ENCODE measurements at places on chromosomes 5 and 9.

DNA sequence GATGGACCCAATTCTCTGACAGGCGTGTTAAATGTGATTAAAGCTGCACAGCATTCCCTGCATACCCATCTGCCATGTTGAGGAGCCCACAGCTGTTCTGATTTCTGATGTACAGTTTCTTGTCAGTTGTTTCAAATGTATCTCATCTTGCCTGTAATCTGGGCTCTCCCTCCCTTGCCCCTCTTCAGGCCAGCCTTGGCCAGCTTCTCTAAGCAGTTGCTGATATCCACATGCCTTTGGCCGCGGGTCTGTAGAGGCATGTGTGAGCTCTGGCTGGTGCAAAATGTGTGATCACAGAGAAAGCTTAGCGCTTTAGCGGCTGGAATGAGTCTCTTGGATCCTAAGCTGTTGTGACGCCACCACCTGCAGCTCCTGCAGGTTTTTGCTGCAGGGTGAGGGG, 332.0 kb downstream of the MLLT3 start:
- H3K4me3 ChIP-seq = no peak overlapping the region
- no peaks in the 10 kb centered on the region for H3K36me3 ChIP-seq
- DNase-seq = no peak
- no peak overlapping the region for H3K27ac ChIP-seq
- no peaks in the 10 kb centered on the region for H3K4me1 ChIP-seq
- peaks cover 4% of the 10 kb centered on the region for H3K27me3 ChIP-seq

GRCh38 chr9:794386-794785, 47.1 kb upstream of the DMRT1 start:
- H3K27me3 ChIP-seq = peaks cover 4% of the 10 kb centered on the region
- H3K4me1 ChIP-seq = no peaks in the 10 kb centered on the region
- no peak for DNase-seq
- no peaks in the 10 kb centered on the region for H3K36me3 ChIP-seq

- peak overlapping the region; percentile 8 for H3K27ac ChIP-seq
- H3K36me3 ChIP-seq = no peaks in the 10 kb centered on the region
- H3K4me1 ChIP-seq = peaks cover 22% of the 10 kb centered on the region
- H3K4me3 ChIP-seq = peak overlapping the region; percentile 46
- H3K27me3 ChIP-seq = peaks cover 2% of the 10 kb centered on the region
Observed at GRCh38 chr9:136997830-136998234, 1.5 kb upstream of the CLIC3 start.

- peaks cover 28% of the 10 kb centered on the region for H3K4me1 ChIP-seq
- no peaks in the 10 kb centered on the region for H3K27me3 ChIP-seq
- H3K27ac ChIP-seq = peak overlapping the region; percentile 86
- peak overlapping the region; percentile 79 for H3K4me3 ChIP-seq
- no peak for DNase-seq
- H3K36me3 ChIP-seq = peaks cover 2% of the 10 kb centered on the region
Observed at GRCh38 chr9:137619240-137620047, 639 bp downstream of the EHMT1 start.

DNA sequence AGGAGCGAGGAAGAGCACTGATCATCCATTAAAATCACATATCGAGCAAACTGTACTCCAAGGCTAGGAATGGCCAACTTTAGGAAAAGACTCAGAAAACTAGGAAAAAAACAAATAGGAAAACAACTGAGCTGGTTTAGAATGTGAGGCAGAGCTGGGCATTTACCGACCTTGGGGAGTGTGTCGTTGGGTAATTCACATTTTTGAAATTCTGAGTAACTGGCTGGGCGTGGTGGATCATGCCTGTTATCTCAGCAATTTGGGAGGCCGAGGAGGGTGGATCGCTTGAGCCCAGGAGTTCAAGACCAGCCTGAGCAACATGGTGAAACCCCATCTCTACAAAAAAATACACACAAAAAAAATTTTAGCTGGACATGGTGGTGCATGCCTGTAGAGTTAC, 70.1 kb downstream of the ZFAND5 start:
- DNase-seq = no peak
- H3K27me3 ChIP-seq = peaks cover 2% of the 10 kb centered on the region
- no peak overlapping the region for H3K27ac ChIP-seq
- H3K36me3 ChIP-seq = no peaks in the 10 kb centered on the region
- H3K4me3 ChIP-seq = no peak overlapping the region

GRCh38 chr5:60487476-60487875, 212.5 kb downstream of the DEPDC1B start:
- no peak overlapping the region for H3K27ac ChIP-seq
- DNase-seq = no peak
- H3K27me3 ChIP-seq = no peaks in the 10 kb centered on the region
- H3K36me3 ChIP-seq = peaks cover 1% of the 10 kb centered on the region
- H3K4me3 ChIP-seq = no peak overlapping the region

DNA sequence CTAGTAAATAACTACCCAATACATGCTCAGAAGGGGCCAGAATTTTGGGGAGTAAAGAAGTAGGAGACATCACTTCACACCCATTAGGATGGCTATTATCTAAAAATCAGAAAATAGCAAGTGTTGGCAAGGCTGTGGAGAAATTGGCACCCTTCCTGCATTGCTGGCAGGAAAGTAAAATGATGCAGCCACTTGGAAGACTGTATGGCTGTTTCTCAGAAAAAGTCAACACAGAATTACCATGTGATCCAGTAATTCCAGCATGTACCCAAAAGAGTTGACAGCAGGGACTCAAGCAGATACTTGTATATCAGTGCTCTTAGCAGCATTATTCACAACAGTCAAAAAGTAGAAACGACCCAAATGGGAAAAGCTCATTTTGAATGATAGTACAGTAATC, 107.6 kb downstream of the APBA1 start:
- no peaks in the 10 kb centered on the region for H3K4me1 ChIP-seq
- H3K27ac ChIP-seq = no peak overlapping the region
- no peak overlapping the region for H3K4me3 ChIP-seq
- H3K36me3 ChIP-seq = no peaks in the 10 kb centered on the region
- DNase-seq = no peak

GRCh38 chr9:79473704-79474103, 98.1 kb upstream of the TLE4 start:
- DNase-seq = no peak
- no peaks in the 10 kb centered on the region for H3K27me3 ChIP-seq
- H3K36me3 ChIP-seq = no peaks in the 10 kb centered on the region
- H3K27ac ChIP-seq = no peak overlapping the region
- no peak overlapping the region for H3K4me3 ChIP-seq

GRCh38 chr5:117759849-117760499, 1185.4 kb upstream of the SEMA6A start:
- H3K27ac ChIP-seq = no peak overlapping the region
- no peaks in the 10 kb centered on the region for H3K4me1 ChIP-seq
- no peak for DNase-seq
- H3K4me3 ChIP-seq = no peak overlapping the region

DNA sequence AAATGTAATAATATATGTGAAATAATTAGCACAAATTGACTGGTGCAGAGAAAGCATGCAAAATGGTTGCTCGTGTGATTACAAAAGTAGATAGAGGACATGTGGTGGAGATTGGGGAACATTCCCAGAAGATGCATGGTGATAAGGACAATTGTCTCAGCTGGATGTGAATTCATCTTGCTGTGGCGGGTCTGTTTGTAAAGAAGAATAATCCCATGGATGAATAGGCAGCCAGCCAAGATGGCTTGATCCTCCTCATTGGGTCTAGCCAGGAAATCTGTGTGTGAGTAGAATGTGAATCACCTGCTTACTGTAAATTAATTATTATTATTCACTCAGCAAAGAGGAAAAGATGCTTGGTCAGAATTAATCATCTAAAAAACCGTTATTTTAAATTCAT, 12.6 kb upstream of the DPYSL3 start:
- no peak overlapping the region for H3K27ac ChIP-seq
- H3K4me1 ChIP-seq = no peaks in the 10 kb centered on the region
- no peaks in the 10 kb centered on the region for H3K27me3 ChIP-seq
- no peak overlapping the region for H3K4me3 ChIP-seq

DNA sequence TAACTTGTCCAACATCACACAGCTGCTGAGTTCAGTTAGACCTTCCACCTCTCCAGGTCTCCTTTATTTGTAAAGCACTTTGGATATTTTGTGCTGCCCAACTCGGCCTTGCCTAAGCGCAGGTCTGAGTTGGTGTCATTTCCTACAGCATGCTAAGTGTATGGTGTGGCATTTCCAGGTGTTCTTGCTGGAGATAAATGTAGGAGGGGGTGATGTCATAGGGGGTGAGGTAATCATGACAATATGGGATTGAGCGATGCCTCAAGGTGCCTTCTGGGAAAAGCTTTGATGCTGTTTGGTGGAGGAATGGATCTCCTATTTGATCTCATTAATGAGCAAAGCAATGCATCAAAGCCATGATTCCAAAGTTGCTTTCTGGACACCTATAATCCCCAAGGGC, 32.3 kb upstream of the NEURL1B start:
- H3K4me1 ChIP-seq = no peaks in the 10 kb centered on the region
- H3K4me3 ChIP-seq = no peak overlapping the region
- H3K27me3 ChIP-seq = peaks cover 15% of the 10 kb centered on the region
- no peak for DNase-seq

DNA sequence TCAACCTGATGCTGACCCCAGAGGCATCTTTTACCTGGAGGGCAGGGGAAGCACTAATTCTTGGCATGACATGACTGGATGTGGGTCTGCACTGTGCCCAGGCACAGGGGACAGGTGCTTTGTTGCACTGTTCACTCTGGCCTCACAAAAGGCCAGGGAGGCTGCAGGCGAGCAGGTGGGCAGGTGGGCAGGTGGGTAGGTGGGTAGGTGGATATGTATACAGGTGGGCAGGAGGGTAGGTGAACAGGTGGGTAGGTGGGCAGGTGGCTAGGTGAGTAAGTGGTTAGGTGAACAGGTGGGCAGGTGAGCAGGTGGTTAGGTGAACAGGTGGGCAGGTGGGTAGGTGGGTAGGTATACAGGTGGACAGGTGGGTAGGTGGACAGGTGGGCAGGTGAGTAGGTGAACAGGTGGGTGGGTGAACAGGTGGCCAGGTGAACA, 1.5 kb downstream of the PAEP start:
- no peak for DNase-seq
- H3K36me3 ChIP-seq = no peaks in the 10 kb centered on the region
- no peaks in the 10 kb centered on the region for H3K4me1 ChIP-seq
- H3K4me3 ChIP-seq = no peak overlapping the region

- no peak for DNase-seq
- no peak overlapping the region for H3K27ac ChIP-seq
- H3K4me1 ChIP-seq = no peaks in the 10 kb centered on the region
- H3K27me3 ChIP-seq = peaks cover 19% of the 10 kb centered on the region
Observed at GRCh38 chr9:101485924-101486692, 47.5 kb upstream of the RNF20 start.

GRCh38 chr5:102222772-102223171, 73.3 kb downstream of the SLCO4C1 start:
- H3K27ac ChIP-seq = no peak overlapping the region
- no peak overlapping the region for H3K4me3 ChIP-seq
- no peaks in the 10 kb centered on the region for H3K36me3 ChIP-seq
- H3K4me1 ChIP-seq = no peaks in the 10 kb centered on the region
- no peak for DNase-seq

DNA sequence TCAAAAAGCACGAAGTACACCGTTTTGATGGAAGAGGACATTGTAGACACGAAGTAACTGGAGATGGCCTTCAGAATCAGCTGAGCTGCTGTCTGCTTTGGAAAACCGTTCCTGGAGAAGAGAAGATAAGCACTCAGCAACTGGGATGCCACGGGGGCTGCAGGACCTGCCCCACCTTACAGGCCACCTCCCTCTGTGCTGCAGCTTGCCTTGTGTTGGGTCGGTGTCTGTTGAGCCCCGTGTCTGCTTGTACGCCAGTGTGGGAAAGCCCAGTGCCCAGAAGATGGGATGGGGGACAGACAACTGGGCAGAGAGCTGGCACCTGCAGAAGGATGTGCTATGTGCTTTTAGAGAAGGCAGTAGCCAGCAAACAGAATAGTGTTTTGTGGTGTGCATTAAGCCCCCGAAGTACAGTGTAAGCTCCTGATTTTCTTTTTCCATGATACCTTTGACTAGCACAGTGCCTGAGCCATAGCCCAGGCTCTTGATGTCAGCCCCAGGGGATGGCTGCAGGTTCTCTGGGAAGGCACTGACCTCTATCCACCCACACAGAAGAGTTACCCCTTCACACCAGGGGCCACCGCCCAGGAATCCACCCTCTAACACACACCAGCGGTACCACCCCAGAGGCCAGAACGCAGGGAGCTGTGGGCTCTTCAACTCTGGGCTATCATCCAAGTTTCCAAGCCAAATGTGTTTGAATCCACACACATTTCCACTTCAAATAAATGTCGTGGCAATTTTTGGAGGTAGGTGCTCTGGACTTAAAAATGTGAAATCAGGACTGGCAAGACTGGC, 63.8 kb downstream of the MACROH2A1 start:
- no peaks in the 10 kb centered on the region for H3K4me1 ChIP-seq
- DNase-seq = no peak
- H3K27me3 ChIP-seq = no peaks in the 10 kb centered on the region
- no peak overlapping the region for H3K27ac ChIP-seq

- DNase-seq = no peak
- H3K36me3 ChIP-seq = peaks cover 26% of the 10 kb centered on the region
- no peak overlapping the region for H3K4me3 ChIP-seq
- H3K27me3 ChIP-seq = no peaks in the 10 kb centered on the region
- H3K4me1 ChIP-seq = peaks cover 59% of the 10 kb centered on the region
Observed at GRCh38 chr5:143364061-143364460, 39.4 kb downstream of the NR3C1 start.

DNA sequence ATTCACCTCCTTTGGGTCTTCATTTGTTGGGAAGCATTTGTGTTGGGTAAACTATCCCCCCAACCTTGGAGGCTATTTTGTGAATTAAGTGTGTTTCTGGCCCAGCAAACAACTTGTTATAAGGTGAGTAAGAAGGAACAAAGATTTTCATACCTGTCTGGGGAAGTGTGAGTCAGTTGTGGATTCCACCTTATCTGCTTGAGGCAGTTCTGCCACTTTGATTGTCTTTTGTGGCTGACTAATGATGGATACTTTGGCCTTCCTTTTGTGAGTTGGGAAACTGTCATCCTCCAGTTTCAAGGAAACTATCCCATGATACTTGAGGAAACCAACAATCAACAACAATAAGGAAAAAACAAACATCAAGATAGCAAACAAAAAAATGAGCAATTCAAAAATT, 24.6 kb upstream of the CER1 start:
- no peak for DNase-seq
- H3K36me3 ChIP-seq = no peaks in the 10 kb centered on the region
- no peak overlapping the region for H3K4me3 ChIP-seq
- peaks cover 5% of the 10 kb centered on the region for H3K27me3 ChIP-seq
- H3K27ac ChIP-seq = no peak overlapping the region

DNA sequence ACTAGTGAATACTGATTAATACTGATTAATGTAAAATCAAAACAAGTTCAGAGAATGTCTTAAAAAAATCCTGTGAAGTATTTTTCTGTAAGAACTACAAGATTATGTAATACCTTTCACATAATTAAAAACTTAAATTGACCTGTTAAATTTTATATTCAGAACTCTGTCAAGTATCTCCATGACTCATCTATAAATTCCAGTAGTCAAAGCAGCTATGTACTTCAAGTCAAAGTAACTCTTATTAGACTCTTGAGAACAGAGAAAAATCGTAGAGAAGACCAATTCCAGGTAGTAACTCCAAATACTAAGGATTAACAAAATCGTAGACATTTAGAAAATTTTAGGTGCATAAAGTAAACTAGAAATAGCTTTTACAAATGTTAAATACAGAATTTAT, 77.1 kb downstream of the HOMER1 start:
- no peak overlapping the region for H3K27ac ChIP-seq
- H3K4me3 ChIP-seq = no peak overlapping the region
- H3K27me3 ChIP-seq = no peaks in the 10 kb centered on the region
- H3K36me3 ChIP-seq = peaks cover 2% of the 10 kb centered on the region

Data from memory B cell (primary cell).